ENCODE measurements at places on chromosomes 16 and 17.
A peak's percentile ranks its signal among the peaks of the same experiment; 100 is the strongest.

DNA sequence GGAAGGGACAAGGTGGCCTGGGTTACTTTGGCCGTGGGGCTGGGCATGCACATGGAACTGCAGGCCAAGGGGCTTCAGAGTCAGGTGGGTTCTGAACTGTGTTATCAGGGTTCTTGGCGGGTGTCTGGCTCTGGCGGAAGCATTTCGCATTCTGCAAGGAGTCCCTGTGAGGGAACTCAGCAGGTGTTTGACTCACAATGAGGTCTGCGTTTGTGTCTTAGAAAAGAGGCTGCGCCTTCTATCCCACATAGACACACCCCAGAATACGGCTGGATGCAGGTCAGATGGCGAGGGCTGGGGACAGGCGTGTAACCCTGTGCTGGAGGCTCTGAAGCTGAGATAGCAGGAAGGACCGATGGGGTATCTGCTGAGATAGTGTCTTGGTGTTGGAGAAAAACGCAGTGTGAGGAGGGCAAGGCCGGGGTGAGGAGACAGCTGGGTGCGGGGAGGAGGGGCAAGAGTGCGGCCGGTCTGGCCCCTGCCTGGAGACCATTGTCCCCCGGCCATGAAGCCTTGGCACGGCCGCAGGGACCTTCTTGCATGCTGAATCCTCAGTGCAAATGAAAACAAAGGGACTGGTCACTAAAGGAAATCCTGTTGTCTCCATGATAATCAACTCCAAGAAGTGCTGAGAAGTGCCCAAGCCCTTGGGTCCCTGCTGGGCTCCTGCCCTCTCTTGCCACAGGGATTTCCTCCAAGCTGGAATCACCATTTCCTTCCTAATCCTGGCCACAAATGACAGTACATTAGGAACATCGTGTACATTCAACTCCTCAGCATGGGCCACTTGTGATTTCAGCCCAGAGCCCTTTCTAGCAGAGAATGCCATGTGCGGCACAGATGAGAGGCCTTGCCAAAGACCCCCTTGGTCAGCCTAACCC, 22.8 kb upstream of the MTSS2 start:
- no peak for DNase-seq

GRCh38 chr17:67378454-67379250, 1.6 kb downstream of the PITPNC1 start:
- DNase-seq, result peak; percentile 72

DNA sequence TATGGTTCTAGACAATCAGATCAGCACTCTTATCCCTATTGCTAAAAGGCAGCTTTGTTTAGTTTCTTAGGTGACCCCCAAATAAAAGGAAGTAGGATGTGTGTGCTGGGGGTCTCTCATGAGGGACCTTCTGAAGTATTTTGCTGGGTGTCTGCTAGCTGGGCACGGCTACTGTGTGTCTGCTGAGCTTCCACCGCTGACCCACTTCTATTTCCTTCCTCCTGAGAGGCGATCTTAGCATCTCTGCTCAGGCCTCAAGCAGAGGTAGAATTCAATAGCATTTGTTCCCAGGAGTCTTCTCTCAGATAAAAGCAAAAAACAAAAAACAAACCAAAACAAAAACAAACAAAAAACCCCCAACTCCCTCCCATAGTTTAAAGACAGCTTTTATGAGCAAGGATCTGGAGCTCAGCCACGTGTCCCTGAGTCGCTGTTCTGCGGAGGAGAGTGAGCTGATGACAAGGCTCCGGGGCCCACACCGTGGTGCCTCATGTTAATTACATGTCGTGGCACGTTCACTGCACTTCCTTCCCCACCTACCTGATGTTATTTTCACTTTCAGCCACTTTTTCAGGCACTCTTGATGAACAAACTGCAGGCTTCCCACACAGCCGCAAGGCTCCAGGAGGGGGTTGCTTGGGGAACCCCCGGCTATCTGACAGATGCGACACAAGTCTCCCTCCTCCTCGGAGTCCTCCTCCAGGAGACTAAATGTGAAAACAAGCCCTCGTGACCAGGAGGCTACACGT, 83.5 kb downstream of the MARCHF10 start:
- peak; percentile 79 for DNase-seq

DNA sequence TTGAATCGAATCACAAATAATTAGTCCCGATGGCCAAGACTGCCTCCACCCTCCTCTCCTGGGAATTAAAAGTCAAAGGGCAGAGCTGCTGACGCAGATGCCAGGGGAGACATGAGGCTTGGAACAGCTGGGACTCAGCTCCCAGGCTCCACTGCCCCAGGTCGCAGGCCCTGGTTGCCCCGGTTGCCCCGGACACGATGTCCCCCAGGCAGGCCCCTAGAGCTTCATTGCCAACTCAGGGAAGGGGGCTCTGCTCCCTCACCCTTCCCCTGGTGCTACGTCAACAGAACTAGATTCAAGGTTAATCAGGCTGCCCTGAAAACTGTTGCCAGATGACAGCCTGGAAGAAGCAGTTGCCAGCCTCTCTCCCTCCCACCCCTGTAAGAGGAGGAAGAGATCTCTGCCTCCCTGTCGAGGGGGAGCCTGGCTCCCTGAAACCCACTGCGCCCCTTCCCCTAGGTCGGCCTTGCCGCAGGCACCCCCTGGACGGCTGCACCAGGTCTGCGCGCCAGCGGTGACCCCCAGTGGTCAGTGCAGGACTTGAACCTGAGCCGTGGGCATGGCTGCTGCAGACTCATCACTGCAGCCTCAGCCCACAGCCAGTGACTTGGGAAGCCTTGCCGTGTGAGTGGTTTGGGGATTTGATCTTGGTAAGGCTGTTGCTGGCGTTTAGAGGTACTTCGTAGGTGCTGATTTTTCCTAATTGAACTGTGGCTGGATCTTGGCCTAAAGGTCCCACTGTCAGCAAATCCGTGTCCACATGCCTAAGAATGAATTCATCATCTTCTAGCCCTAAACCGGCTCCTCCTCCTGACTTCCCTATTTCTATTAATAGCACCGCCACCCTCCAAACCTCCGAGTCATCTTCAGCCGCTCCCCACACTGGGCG, 84.1 kb upstream of the TOB1 start:
- peak; percentile 23 for DNase-seq

GRCh38 chr17:54426296-54426886, 474.3 kb upstream of the TOM1L1 start:
- DNase-seq, result no peak

GRCh38 chr16:81821436-81822128, 42.5 kb downstream of the PLCG2 start:
- DNase-seq, result no peak

- DNase-seq, result no peak
Observed at GRCh38 chr17:34623856-34624766, 44.7 kb downstream of the TMEM132E start.

DNA sequence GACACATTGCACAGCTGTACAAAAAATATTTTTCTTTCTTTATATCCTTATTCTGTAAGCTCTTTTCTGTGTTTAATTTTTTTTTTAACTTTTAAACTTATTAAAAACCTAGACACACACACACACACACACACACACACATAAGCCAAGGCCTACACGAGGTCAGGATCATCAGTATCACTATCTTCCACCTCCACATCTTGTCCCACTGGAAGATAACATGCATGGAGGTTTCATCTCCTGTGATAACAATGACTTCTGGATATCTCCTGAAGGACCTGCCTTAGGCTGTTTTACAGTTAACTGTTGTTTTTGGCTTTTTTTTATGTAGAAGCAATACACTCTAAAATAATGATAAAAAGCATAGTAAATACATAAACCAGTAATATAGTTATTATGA, 71.2 kb downstream of the TNRC6C start:
- DNase-seq, result no peak

DNA sequence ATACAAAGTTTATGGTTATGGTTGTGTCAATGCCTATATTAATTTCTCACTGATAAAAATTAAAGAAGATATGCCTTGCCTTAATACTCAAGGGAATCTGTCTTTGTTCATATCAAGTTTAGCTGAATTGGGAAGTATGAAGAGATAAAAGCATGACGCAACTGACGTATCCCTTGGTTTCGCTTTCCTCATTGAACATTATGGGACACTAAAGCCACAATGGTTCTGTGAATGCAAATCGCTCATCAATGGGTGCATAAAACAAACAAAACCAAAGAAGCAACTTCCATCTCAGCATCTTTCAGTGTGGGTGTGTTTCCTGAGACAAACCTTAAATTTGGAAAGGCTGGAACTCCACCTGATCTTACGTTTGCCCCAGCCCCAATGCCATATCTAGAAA, 108.2 kb downstream of the NPIPB5 start:
- no peak for DNase-seq

- no peak for DNase-seq
Observed at GRCh38 chr17:11896199-11896598, 101.1 kb downstream of the ZNF18 start.

GRCh38 chr17:7843536-7844291, 9.7 kb downstream of the KDM6B start:
- DNase-seq, result peak; percentile 85

DNA sequence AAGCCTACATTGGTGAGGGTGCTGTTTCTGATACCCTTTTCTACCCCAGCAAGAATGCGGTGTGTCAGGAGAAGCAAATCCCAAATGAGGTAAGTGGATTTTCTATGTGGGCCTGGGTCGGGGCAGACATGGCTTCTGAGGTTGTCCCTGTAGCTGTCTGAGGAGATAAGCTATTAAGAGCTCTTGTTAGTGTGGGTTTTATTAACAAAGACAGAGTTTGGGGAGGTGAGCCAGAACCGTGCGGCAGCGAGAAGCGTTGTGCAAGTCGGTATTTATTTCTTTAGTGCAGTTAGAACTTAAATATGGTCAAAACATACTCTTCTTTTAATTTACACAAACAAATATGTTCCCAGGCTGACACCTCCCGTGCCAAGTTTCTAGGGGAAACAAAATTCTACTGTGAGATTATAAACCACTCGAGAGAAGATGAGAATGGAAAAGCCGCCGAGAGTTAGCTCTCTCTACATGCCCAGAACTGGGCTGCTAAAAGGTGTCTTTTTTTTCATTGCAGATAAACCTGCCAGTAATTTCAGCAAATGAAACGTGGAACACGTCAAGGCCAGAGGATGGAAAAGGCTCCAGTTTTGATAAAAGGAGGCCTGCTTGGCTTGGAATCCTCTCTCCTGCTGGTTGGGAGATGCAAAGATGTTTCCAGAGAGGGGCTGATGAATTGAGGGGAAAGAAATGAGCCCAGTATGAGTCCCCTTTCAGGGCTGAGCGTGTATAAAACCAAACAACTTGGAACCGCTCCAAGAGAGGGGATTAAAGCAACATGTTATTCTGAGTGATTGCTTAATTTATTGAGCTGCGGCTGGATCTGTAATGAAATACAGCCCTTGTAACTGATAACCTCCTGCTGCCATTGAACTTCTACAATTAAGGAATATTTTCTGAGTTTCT, 254.6 kb downstream of the MRTFB start:
- no peak for DNase-seq

GRCh38 chr17:50003911-50004310, 8.9 kb upstream of the DLX3 start:
- no peak for DNase-seq

GRCh38 chr17:40821536-40821935, 878 bp downstream of the KRT10 start:
- no peak for DNase-seq

DNA sequence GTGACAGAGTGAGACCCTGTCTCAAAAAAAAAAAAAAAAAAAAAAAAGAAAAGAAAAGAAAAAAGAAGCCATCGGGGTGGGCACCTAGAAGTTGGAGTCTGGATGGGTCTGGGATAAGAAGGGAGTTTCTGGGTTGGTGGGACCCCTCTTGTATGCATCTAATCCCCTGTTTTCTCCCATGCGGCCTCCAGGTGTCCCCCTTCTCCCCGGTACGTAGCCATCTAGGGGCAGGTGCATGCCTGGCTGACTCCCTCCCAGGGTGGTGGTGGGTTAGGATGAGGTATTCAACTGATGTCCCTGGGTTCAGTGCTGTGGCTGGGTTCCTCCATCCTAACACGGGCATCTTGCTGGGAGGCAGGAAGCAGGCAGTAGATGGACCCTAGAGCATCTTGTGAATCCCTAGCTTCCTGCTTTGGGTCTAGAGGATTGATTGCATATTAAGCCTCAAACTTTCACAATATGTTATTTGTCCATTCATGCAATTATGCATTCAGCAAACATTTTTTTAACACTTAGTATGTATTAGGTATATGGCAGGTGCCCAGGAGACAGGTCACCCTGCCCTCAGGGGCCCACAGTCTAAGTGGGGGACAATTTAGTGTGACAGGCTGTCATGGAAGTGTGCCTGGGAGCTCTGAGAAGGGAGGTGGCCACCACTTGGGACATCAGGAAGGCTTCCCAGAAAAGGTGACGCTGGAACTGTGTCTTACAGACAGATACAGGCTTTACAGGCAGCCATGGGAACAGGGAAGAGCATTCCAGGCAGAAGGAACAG, 13.1 kb downstream of the FMNL1 start:
- no peak for DNase-seq

- DNase-seq, result no peak
Observed at GRCh38 chr17:9309216-9309615, 266.4 kb downstream of the STX8 start.

GRCh38 chr17:78272181-78272913, 40.9 kb downstream of the TMEM235 start:
- peak; percentile 38 for DNase-seq

GRCh38 chr16:87060034-87060986, 256.9 kb downstream of the C16orf95 start:
- no peak for DNase-seq

DNA sequence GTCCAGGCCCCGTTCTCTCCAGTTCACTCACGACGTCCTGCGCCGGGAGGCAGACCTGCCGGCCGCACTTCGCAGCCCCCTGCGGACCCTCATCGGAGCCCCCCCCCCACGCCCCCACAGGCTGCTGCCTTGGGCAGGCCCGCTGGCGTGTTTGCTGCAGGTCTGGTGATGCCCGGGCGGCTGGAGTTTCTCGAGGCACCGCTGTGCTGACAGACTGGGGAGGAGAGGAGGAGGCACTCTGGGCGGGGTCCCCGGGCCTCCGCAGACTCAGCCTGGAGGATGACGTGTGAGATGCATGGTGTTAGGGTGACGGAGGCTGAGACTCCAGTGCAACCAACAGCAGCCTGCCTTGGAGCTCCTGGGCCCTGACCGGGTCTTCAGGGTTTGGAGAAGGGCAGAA, 24.1 kb downstream of the BAIAP2 start:
- DNase-seq, result no peak

DNA sequence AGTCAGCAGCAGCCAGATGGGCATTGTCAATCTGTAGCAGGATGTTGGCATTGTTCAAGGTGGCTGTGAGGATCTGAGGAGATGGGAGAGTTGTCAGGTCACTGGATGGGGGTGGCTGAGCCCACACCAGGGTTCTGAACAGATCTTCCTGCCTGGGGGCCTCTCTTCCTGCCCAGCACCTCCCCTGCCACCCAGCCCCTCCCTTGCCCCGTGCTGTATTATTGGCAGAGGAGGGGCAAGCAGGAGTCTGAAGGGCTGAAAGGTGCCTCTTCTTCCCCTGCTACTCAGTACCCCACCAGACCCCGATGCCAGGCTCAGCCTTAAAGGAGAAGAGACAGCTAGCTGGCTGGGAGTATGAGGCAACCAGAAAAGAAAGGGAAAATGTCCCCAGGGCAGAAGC, 93.0 kb downstream of the GOSR1 start:
- DNase-seq, result no peak

All from activated T-cell treated with anti-CD3 and anti-CD28 coated beads for 24 hours (primary cell).